ENCODE measurements at places on chromosomes 13 and 19.

DNA sequence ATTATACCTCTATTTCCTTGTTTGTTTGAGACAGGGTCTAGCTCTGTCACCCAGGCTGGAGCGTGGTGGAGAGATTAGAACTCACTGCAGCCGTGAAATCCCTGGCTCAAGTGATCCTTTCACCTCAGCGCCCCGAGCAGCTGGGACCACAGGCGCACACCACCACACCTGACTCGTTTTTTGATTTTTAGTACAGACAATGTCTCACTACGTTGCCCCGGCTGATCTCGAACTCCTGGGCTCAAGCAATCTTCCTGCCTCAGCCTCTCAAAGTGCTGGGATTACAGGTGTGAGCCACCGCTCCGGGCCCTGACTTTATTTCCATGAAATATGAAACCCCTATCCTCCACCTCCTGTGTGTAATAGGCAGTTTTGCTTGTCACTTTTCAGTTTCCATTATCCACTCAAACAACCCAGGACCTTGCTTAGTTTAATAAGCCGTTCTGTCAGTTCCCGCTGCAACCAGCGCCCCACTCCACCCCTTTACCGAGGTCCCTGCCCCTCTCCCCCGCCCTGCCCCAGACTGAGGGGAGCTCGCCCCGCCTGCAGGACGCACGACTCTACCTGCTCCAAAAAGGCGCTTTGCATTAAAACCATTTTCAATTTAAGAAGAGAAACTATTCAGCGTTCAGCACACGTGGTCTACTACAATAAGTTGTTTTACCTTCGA lies 16.9 kb downstream of the ZNF816 start:
- no peak for DNase-seq

GRCh38 chr13:99545361-99545760 lies 44.1 kb downstream of the TM9SF2 start:
- DNase-seq = no peak

- DNase-seq = no peak
Observed at GRCh38 chr13:105952233-105952972, 583.1 kb downstream of the EFNB2 start.

- DNase-seq = no peak
Observed at GRCh38 chr19:32219881-32220472, 125.4 kb upstream of the ZNF507 start.

DNA sequence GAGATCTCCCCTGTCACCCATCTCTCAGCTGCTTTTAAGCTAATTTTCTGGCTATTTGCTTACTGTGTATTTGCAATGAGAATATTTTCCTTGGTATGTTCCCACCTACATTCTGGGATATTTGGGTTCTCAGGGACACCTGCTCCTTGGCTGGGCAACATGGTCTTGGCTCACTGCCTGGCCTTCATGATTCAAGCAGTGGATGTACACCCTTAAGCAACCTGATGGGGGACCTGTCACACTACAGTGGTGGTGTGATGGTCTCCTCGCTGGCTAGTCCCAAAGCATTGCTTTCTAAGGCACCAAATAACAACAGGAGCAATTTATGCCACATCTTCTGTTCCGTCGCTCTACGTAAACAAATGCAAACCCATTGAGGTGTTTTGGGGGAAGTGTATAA lies 35.3 kb upstream of the RFC3 start:
- DNase-seq = no peak

- DNase-seq = no peak
Observed at GRCh38 chr13:80374901-80375300, 34.0 kb upstream of the SPRY2 start.

- peak; percentile 63 for DNase-seq
Observed at GRCh38 chr19:35495107-35496064, 5.1 kb upstream of the KRTDAP start.

DNA sequence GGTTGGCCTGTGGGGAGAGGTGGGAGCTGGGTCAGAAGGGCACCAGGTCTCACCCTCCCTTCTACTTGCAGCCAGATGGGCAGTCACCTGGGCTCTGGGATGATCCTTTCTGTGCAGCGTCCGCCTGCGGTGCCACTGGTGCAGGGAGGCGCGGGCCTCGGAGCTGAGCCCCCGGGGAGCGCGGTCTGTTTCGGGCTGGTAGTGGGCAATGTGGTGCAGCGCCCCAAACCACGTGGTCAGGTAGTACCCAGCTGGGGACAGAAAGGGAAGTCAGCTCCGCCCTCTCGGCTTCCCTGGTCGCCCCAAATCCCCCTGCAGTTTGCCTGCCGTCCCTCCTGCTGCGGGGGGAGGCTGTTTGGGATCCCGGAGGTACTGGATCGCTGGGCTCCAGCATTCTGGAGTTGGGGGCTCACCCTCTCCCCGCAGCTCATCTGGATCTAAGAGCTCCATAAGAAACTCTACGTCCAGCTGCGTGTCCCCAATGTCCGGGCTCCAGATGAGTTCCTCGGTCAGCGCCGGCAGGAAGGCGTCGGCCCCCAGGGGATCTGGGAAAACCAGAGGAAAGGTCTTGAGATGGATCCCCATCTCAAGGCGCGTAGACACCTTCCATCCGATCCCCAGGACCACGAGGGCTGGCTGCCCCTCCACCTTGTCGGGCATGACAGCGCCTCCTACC lies 8.8 kb downstream of the RINL start:
- no peak for DNase-seq

GRCh38 chr13:100147825-100148224 lies 58.9 kb downstream of the PCCA start:
- DNase-seq = no peak

DNA sequence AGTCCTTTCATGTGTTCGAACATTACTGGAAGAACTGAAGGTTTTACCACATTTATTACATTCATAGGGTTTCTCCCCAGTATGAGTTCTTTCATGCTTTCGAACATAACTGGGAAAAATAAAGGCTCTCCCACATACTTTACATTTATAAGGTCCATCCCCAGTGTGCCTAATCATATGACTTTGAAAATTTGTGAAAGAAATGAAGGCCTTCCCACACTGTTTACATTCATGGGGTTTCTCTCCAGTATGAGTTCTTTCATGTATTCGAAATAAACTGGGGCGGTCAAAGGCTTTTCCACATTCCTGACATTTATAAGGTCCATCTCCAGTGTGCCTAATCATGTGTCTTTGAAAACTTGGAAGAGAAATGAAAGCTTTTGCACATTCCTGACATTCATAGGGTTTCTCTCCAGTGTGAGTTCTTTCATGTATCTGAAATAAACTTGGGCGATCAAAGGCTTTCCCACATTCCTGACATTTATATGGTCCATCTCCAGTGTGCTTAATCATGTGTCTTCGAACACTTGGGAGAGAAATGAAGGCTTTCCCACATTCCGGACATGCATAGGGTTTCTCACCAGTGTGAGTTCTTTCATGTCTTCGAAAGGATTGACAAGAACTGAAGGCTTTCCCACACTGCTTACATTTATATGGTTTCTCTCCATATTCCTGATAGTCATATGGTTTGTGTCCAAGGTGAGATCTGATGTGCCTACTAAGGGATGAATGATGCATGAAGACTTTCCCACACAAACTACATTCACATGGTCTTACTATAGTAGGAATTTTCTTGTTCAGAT lies 24.0 kb downstream of the ZNF564 start:
- no peak for DNase-seq

GRCh38 chr19:5641171-5641570 lies 18.3 kb downstream of the SAFB start:
- DNase-seq = no peak

DNA sequence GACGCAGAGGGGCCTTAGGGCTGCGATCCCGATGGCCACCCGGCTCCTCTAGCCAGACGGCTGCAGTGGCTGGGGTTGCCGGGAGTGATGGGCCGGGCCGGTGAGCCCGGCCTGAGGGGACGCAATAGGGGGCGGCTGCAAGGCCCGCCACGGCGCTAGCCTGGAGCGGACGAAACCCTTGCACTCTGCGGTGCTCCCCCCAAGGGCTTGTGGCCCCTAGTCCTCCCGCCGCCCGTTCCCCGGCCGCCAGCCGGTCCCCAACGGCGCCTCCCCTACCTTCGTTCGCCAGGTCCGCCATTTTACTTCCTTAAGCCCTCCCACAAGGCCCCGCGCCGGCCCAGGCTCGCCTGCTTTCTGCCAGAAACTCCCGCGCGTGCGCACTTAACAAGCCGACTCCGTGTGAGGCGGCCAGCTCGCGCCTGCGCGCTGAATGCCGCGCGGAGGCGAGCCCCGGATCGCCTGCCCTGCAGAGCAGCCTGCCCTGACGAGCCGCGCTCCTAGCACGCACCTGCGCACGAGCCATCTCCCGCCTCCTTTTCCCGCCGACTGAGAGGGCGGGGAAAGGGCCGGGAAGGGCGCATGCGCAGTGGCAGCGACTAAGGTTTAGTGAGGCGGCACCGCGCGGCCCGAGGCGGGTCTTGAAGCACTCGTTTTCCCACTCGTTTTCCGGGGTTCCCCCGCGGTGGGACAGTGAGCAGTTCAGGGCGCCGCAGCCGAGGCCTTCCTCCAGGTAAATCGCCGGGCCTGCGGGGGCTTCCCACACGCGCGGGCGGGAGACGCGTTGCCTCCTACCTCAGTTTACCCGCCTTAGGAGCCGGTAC lies at the start of gene RANBP3:
Gene RANBP3, minus strand, starts transcription at position 356 of the 821 bp plus-strand sequence. Its CDS starts 58 bp downstream, at position 298.
- peak; percentile 96 for DNase-seq

DNA sequence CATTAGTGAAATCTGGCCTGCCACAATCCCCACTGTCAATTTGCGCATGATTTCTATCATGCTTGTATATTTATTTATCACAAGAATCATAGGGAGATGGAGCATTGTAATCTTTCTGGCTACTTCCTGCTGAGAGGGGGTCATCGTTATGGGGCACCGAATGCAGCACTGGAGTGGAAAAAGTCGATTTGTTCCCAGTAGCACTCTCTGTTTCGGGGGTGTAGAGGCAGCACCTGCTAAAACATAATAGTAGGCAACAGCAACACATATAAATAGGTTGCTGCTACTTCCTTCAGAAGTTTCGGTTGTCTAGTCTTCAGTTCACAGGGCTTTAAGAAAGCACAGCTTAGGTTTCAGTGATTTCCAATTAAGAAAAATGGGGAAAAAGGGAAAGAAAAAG lies 23.4 kb upstream of the CEACAM21 start:
- DNase-seq = no peak

DNA sequence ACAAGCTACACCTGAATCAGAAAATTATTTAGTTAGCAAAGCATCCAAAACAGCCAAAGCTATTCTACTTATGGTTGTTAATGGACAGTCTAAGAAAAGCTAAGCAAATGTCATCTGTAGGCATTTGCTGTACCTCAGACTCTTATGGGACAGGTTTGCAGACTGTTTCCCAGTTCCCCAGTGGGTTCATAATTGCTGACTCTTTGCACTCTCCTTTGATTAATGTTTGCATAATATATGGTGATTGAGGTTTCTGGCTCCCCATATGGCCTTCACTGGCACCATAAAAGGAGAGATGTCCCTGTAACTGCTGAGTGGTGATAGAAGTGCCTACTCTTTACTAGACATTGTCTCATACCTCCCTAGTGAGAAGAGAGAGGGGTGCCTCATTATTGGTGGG lies 142.1 kb downstream of the GPC6 start:
- DNase-seq = no peak

DNA sequence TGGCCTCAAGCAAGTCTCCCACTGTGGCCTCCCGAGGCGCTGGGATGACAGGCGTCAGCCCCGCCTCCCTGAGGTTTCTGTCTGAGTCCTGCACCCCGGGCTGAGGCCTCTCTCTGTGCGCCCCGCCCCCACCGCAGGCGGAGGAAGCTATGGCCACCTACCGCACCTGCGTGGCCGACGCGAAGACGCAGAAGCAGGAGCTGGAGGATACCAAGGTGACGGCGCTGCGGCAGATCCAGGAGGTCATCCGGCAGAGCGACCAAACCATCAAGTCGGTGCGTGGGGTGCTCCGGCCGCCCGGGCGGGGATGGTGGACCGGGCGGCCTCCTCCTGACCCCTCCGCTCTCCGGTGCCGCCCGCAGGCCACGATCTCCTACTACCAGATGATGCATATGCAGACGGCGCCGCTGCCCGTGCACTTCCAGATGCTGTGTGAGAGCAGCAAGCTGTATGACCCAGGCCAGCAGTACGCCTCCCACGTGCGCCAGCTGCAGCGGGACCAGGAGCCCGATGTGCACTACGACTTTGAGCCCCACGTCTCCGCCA lies 12.7 kb downstream of the ARHGAP45 start:
- DNase-seq = no peak

- DNase-seq = no peak
Observed at GRCh38 chr19:283395-283794, 7.8 kb downstream of the PLPP2 start.

DNA sequence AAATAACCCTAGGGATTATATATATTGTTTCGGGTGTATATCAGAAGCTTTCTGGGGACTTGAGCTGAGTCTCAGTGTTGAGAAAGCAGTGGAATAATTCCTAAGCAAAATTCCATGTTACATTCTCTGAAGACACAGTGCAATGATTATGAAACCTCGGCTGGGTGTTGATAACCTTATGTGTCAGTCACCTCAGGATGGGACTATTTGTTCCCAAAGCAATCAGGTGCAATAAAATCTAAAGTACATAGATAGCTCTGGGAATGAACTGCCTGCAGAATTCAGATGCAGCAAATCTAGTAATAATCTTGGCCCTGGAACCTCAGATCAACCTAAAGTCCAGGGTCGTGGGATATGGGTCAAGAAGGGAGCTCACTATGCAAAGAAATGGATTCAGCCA lies 53.0 kb downstream of the EDNRB start:
- no peak for DNase-seq

DNA sequence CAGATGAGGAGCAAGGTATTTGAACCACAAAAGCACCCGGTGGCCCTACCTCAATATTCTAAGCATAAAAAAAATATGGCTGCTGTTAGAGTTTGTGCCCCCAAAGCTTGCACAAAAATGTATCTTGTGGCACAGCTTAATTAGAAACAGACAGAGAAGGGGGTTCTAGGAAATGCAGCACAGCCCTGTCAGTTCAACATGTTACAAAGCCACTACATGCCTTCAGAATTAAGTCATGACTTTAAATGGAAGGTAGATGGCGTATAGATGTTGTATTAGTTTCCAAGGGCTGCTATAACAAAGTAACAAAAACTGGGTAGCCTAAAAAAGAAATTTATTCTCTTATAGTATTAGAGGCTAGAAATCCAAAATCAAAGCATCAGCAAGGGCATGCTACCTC lies 703.8 kb downstream of the DIAPH3 start:
- no peak for DNase-seq

DNA sequence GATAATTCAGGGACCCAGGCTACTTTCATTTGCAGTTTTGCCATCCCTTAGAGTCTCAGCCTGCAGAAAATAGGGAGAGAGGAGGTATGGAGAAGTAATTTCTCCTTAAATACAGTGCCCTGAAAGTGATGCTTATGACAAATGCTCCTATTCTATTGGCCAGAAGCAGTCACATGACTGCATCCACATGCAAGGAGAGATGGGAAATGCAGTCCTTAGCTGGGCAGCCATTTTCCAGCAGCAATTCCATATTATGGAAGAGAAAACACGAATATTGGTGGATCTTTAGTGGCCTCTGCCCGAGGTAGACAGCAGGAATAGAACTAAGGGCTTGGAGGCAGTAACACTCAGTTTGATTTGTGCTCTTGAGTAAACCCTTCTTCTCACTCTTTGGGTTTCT lies 39.4 kb downstream of the VAV1 start:
- DNase-seq = no peak

DNA sequence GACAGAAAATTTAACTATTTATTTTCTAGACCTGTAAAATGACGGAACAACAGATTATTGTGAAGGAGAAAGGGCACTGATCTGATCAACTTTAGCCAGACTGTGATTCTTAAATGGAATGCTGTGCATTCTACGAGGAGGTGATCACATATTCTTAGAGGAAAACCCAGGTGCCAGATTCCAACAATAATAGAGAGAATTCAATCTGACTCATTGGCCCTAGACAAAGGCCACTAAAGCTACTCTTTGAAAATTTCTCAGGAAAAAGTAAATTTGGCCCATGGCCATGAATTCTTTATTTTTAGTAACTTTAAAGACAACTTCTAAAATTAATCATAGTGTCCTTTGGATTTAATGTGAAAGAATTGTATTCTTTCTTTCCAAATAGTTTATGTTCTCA lies 58.6 kb upstream of the POSTN start:
- DNase-seq = no peak

Measured in activated CD4-positive, alpha-beta T cell treated with anti-CD3 and anti-CD28 coated beads, Interleukin-2, amount 50 U/mL, for 24 hours (primary cell).